Activated naive CD4-positive, alpha-beta T cell (primary cell): ENCODE measurements at places on chromosomes 7 and 10.

DNA sequence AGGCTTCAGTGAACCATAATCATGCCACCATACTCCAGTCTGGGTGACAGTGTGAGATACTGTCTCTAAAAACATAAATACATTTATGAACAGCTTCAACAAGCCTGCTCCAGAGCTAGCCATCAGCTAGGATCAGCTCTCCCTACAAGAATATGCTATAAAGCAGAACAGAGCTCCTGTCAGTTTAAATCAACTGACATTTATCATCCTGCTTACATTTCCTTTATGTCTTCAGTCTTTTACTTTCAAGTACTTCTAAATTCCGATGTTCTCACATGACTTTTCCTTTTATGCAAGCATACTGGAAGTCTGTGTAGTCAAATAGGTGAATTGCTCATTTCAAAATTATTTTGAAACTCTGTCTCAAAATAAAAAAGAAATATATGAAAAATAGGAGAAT lies 64.6 kb downstream of the COA1 start:
- no peak for DNase-seq

DNA sequence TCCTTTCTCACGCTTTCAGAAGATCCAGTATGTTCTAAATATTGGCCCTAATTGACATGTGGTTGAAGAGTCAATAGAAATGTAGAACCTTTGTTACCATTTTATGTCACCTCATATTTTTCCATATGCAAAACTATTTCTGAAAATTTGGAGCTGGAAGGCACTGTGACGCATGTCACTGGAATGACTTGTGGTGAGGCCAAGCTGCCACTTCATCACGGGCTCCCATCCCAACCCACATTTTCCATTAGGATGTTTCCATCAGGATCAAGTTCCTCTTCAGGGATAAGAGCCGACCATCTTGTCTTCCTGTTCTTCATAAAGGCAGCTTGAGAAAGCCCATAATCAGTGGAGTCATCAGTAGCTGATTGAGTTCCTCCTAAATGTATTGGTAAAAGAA lies 1241.7 kb downstream of the GATA3 start:
- DNase-seq = no peak

GRCh38 chr7:94087664-94088352 lies 83.7 kb upstream of the BET1 start:
- no peak for DNase-seq

DNA sequence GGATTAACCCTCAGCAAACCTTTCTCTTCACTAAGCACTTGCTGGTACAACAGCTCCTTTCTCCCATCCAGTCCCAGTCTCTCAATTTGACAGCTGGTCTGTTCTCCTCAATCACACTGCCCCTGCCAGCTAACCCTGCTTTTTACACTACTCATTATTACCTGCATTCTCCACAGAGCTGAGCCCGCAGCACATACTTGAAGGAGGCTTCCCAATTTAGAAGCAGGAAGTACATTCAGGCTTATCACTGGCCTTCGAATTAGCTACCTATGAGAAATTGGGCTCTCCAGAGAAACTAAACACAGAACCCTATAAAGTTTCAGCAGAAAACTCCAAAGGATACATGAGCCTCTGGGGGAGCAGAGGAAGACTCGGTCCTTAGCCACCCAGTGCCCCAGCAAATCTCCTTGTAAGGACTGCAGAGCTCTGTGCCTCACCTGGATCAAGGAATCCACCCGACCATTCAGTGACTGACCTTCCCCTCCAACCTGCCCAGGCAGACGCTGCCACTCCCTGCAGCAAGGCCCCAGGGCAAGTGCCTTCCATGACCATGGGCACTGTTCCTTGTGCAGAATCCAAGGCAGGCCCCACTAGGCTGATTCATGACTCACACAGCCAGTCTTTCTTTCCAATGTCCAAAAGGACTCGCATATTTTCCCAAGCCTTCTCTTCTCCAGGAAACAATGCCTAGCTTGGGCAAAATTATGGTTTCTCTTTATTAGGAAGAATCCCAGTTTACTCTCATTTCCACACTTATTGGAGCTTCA lies 68.0 kb downstream of the VOPP1 start:
- DNase-seq = no peak

GRCh38 chr10:15035385-15036301 lies 8.1 kb upstream of the OLAH start:
- DNase-seq = no peak

DNA sequence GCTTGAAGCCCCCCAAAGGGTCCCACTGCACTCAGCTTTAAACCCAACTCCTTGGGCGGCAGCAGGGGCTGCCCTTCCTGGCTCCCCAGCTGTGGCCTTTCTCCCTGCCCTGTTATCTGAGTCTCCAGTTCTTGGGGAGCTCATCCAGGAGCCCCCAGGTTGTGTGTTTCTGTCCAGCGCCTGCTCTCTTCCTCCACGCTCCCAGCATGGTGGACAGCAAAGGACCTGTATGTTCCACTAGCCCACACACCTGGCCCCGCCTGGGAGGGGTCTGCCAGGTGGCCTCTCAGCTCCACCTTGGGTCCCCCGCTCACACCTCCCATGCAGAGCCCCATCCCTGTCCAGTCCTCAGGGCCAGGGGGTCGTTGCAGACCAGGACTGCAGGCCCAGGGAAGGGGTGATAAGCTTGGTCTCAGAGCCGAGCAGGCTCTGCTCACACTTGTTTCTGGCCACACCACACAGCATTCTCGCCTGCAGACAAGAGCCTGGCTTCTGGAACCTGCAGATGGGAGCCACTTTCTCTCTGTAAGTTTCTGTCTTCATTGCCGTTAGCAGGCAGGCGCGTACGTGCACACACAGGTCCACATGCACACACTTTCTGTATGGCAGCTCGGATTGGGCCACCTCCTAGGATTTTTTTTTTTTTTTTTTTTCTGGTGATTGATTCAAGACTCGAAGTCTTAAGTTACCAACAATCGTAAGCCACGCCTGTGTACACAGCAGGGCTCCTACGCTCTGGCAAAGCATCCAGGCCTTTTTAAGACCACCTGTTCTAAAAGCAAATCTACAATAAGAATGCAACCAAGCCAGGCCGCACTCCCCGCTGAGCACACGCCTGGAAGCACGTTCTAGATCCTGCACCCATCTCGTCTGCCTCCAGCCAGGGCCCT lies 104.6 kb downstream of the CYTH3 start:
- DNase-seq = no peak

DNA sequence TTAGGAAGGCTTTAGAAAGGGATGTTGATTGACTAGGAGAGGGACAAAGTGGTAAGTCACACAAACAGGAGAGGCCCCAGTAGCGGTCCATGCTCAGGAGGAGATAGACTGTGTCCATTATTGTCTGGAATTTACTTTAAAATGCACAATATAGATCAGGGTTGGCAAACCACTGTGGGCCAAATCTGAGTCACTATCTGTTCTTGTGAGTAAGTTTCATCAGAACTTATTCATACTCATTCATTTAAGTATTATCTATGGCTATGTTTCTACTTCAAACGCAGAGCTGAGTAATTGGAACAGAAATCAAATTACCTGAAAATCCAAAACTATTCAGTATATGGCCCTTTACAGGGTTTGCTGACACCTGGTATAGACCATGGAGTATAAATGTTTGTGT lies 166.5 kb downstream of the COL28A1 start:
- no peak for DNase-seq

GRCh38 chr7:159175792-159176191 lies 31.1 kb upstream of the VIPR2 start:
- DNase-seq = no peak

DNA sequence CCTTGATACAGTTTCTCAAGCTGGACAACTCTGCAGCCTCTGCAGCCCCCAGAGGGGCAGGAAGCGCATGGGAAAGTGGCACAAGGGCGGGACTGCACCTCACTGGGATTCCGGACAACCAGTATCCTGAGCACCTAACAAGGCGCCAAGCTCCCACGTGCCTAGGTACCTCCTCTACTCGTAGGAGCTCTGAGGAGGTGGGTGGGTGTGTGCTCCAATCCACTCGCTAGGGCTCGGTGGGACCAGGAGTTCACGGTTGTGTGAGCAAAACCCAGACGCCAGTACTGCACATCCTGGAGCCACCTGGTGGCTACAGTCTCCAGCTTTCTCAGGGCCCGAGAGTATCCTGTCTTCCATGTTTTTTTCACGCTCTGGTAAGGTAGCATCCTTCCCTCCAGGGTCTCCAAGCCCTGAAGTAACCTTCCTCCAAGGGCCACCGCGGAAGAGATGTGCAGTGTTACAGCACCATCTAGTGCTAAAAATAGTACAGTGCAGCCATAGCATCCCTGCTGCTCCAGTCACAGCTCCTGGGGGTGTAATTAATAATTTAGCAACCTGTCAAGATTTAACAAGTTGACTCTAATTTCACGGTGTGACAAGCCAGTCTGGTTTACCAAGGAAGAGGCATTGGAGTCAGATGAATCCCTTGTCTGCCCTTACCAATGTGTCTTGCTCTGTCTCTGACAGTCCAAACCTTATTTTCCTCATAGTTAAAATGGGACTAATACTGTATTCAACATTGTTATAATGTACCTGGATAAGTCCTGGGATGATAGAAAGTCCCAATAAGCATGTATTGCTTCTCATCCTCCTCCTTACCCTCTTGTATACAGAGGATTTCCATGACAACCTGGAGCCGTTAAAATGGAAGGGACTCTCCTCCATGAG lies 70.4 kb downstream of the HERPUD2 start:
- no peak for DNase-seq

DNA sequence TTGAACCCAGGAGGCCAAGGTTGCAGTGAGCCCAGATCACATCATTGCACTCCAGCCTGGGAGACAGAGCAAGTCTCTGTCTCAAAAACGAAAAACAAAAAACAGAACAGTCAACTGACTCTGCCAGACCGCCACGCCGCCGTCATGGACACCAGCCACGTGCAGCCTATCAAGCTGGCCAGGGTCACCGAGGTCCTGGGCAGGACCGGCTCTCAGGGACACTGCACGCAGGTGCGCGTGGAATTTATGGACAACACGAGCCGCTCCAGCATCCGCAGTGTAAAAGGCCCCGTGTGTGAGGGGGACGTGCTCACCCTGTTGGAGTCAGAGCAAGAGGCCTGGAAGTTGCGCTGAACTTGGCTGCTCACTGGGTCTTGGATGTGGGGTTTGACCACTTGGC lies 470.0 kb downstream of the CALN1 start:
- no peak for DNase-seq

DNA sequence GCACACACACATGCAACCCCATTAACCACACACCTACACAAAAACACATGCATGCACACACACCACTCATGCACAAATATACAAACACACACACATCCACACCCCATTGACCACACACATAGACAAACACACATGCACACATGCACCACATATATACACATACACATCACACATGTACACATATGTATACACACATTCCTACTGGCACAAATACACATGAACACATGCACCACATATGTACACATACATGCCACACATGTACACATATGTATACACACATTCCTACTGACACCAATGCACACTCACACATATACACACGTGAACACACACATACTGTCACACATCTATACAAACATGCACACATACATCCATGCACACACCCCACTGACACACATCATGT lies 212.5 kb upstream of the PPP2R2D start:
- DNase-seq = no peak

GRCh38 chr10:30422981-30423654 lies 10.9 kb upstream of the MAP3K8 start:
- no peak for DNase-seq

DNA sequence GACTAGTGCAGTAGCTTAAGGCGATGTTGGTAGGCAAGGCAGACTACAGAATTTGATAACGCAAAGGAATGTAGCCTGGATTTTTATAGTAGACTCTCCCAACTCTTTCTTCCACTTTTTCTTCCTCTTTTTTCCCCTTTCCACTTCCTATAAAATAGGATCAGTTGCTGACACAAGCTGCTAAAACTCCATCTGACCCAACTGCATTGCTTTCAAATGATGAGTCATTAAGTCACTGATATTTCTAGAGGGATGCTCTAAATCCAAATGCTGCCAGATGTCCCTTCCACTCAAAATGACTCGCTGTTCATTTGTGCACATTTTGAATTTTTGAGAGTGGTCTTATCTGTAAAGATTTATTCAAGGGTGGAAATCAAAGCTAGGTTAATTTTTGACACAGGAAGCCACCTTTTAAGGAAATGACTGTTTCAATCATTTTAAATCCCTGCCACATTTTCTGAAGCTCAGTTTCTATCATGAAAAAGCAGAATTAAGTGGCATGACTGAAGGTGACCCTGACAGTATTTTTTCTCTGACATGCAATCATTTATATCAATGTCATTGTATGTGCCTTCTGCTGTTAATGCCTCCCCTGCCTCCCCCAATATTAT lies 25.8 kb upstream of the SFMBT2 start:
- DNase-seq = no peak

DNA sequence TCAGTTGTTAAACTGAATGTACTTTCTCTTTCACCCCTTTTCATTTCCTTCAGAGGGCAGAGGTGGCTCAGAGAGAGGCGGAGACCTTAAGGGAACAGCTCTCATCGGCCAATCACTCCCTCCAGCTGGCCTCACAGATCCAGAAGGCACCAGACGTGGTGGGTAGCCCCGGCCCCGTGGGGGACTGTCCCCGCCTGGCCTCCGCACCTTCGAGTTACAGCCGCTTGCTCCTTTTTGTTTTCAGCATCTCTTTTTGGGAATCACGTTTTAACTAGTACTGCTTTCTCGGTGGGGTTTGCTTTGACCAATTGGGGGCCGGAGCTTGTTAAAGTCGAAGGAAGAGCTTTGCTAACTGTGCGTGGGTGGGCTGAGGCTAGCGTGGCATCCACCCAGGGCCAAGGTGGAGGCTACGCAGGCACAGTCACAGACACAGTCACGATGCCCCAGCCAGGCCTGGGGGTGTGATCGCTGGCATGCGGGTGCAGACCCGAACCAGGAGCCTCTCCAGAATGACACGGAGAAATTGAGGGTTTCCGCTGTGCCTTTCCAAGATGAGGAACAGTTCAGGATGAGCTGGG lies 116.2 kb upstream of the SH2B2 start:
- DNase-seq = no peak

DNA sequence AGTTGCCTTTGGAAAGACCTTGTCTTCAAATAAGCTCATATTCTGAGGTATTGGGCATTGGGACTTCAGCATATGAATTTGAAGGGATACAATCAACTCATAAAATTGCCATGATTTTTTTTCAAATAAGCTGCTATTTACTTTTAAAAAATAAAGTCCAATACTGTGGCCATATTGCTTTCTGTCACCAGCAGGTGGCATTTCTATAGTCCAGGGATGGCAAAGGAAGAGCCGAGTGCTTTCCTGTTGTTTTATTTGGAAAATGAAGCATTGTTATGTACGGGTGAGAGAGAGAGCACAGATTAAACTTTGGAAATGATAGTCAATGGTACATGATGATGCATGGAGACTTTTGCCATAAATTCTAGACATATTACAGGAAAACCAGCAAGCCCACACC lies 104.1 kb upstream of the DPP6 start:
- no peak for DNase-seq
